ENCODE measurements at places on chromosomes 13 and 19.

- no peak for DNase-seq
These were observed 26.3 kb downstream of the SHANK1 start for GRCh38 chr19:50693064-50693975.

- DNase-seq: no peak
These were observed 389.3 kb upstream of the PCDH9 start for GRCh38 chr13:67619351-67619994.

- no peak for DNase-seq
These were observed 856.6 kb upstream of the KLHL1 start for GRCh38 chr13:70964874-70965273.

DNA sequence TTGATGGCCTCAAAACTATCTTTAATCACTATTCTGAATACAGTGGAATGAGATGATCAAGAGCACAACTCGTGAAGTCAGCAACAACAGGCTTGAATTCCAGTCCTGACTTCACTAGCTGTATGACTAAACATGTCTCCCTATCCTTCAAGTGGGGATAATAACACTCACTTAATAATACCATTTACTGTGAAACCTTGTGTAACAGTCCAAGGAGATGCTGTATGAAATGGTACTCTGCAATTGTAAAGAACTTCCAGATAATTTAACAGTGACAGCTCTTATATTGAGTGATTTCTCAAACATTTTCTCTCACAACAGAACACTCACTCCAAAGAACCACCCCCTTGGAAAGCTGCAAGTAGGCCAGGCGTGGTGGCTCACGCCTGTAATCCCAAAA, 823.1 kb downstream of the DIAPH3 start:
- DNase-seq: no peak

DNA sequence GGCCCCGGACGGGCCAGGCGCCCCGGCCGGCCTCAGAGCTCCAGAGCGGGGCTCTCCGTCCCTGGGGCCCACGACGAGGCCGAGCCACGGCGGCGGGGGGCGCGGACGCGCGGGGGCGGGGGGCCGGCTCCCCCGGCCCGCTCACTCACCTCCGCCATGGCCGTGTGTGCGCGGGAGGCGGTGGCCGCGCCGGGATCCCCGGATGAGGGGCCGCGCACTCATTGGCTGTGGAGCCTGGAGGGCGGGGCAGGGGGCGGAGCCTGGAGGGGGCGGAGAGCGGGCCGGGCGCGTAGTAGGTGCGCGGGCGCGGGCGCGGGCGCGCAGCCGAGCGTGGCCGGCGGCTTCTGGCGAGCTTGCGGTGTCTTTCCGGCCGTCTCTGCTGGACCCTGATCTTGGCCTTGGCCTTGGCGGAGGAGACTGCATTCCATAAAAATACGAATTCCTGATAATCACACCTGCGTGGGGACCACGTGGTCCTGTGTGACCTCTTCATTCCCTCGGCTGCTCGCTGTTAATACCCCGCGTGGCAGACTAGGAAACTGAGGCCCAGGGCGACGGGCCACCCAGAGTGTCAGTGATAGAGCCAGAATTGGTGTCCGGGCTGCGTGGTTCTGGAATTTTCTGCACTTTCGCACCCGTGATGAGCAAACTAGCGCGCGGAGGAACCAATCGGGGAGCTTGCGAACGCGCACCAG, at the start of gene MIER2:
MIER2 (minus strand) TSS at position 172 of the 695 bp plus-strand sequence; CDS start at position 158, 14 bp downstream.
- DNase-seq: peak; percentile 93

- no peak for DNase-seq
These were observed 15.9 kb upstream of the SLC35E1 start for GRCh38 chr19:16587833-16588823.

DNA sequence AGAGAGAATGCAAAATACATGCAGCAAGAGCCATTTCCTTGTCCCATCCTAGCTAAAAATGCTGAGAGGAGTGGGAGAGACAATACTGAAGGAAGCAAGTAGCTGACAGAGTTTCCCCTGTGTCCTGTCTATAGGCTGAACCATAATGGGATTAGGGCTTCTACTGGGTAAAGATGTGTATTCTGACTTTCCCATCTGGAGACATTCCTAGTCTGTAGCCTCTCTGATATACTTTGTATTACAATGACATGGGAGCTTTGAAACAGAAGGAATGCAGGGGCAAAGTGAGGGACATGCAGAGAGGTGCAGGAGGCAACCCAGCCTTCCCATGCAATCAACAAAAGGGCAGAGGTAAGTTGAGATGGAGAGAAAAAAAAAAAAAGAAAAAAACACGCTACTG, 10.5 kb upstream of the GPC6 start:
- no peak for DNase-seq

GRCh38 chr19:14528419-14529253, 758 bp upstream of the TECR start:
- no peak for DNase-seq

DNA sequence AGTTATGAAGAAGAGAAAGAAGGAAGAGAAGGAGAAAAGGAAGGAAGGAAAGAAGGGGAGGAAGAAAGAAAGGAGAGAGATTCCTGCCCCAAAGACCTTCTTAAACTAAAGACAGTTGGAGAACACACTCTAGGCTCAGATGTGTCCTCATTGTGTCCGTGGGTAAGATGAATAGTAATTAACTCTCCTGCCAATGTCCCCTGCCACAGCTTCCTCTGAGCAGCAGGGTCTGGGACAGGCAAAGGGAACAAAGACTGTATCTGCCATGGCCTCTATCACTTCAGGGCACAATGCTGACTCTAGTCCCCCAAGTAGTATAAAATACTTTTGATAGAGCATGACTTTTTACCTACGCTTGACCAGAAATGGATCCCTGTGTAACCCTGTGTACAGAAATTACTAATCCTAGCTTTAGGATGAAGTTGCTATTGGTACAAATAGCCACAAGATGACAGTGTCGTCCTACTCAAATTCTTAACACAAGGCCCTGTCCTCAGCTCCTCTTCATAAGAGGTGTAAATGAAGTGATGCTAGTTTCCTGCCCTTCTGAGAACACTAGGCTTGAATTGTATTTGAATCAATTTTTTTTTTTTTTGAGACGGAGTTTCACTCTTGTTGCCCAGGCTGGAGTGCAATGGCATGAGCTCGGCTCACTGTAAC, 186.2 kb upstream of the GPR12 start:
- DNase-seq: no peak

GRCh38 chr19:571566-571974, 826 bp upstream of the BSG start:
- DNase-seq: peak; percentile 42

GRCh38 chr19:30163663-30164062, 208.5 kb upstream of the ZNF536 start:
- no peak for DNase-seq

- DNase-seq: no peak
These were observed 28.8 kb downstream of the IPO5 start for GRCh38 chr13:97982286-97982685.

GRCh38 chr19:3987619-3988371, 2.5 kb upstream of the EEF2 start:
- peak; percentile 88 for DNase-seq

- DNase-seq: no peak
These were observed 66.2 kb upstream of the TM9SF2 start for GRCh38 chr13:99435116-99435515.

GRCh38 chr19:41746593-41747227, 8.6 kb upstream of the CEACAM6 start:
- DNase-seq: no peak

DNA sequence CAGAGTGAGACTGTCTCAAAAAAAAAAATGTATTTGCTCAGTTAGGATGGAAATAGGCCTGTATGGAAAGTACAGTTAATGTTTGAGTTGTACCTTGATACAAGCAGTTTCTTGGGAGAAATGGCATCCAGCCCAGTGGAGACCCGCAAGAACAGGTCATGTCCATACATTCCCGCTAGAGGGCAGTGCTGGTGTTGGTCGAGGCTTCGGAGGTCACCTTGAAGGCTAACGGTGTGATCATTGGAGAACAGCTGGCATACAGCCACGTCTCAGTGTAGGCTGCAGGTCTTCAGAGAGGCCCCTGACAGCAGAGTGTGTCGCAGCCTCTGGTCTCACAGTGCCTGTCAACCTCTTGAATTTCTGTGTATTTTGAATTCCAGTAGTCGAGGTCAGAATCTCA, 7.5 kb downstream of the ZNF610 start:
- DNase-seq: peak; percentile 46

GRCh38 chr13:35593651-35594050, 117.2 kb upstream of the MAB21L1 start:
- DNase-seq: no peak

DNA sequence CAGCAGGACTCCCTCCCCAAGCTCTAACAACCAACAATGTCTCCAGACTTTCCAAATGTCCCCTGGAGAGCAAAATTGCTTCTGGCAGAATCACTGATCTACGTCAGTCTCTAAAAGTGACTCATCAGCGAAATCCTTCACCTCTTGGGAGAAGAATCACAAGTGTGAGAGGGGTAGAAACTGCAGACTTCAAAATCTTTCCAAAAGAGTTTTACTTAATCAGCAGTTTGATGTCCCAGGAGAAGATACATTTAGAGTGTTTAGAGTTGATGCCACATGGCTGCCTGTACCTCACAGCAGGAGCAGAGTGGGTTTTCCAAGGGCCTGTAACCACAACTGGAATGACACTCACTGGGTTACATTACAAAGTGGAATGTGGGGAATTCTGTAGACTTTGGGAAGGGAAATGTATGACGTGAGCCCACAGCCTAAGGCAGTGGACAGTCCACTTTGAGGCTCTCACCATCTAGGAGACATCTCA, 6.2 kb upstream of the CEACAM5 start:
- no peak for DNase-seq

DNA sequence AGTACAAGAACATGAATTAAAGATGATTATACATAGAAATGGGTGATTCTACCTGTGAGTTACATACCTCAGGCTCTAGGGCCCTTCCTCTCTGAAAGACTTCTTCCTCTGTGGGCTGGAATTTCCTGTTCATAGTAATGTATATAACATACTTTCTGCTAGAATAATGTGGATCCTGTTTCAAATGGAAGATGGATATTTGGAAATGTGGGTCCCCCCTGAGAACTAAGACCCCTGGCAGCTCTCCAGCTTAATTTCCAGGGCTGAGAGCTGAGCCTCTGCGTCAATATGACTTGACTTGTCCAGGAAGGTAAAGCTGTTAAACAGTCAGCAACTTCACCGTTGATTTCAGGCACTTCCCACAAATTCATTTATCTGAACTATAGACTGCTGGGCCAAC, 296.3 kb downstream of the NALCN start:
- DNase-seq: no peak

- DNase-seq: no peak
These were observed 14.8 kb upstream of the FCGBP start for GRCh38 chr19:39949026-39949747.

GRCh38 chr13:113880651-113881611, 17.1 kb upstream of the GAS6 start:
- no peak for DNase-seq

DNA sequence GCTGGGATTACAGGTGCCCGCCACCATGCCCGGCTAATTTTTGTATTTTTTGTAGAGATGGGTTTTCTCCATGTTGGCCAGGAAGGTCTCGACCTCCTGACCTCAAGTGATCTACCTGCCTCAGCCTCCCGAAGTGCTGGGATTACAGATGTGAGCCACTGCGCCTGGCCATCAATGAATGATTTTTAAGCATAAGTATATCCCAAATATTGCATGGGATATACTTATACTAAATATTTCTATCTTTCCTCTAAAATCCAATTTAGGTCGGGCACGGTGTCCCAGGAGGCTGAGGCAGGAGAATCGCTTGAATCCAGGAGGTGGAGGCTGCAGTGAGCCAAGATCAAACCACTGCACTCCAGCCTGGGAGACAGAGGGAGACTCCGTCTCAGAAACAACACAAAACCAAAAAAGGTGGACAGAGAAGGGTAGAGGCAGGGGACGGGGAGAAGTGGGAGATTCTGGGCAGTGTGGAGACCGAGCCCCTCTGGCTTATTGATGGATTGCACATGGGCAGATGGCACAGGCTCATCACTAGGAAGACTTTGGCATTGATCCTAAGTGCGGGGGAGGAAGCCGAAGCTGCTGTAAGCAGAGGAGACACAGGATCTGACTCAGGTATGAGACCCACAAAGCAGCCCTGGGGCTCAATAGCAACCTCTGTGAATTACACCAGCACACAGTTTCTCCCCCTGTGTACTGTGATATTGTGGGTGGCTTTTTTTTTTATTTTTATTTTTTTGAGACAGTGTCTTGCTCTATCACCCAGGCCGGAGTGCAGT, 13.5 kb downstream of the ARRDC5 start:
- DNase-seq: no peak

DNA sequence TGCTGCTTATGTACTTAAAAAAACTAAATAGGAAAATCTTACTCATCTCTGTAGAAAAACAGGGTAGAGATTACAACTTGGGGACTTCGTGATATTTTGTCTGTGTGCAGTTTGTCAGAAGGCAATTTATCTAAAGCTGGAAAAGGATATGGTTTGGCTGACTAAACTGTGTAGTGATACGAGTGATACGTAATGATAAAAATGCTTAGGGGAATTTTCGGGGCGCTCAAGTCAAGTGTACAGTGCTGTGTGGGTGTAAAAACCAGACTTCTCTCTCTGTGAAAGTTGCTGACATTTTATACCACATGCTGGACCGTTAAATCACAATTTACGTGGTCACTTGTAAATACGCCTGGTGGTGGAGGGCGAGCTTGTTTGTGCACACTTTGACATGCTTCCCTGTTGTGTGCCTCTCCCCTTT, 221.7 kb downstream of the KCNRG start:
- DNase-seq: no peak

DNA sequence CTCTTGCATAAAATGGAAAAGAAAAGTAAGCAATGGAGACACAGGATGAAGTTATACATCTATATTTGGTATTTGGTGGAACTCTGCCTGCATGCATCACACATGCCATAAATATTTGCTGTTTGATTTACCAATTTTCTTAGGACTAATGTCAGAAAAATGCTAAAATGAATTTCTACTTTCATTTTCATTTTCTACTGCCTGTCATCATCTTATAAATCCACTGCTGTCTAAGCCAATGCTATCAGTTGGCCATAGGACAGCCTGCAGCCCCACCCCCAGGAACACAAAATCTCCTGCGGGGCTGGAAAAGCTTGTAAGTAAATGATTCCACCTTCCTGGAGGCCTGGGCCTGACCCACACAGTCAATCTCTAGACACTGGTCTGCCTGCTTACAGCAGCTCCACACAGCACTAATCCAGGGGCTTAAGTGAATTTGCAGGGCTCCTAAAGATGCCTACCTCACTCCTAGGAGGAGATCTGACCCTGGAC, 122.0 kb downstream of the ENOX1 start:
- peak; percentile 9 for DNase-seq

GRCh38 chr13:59269476-59269875, 894.3 kb downstream of the DIAPH3 start:
- DNase-seq: no peak

GRCh38 chr13:113220141-113220598, 10.8 kb downstream of the CUL4A start:
- no peak for DNase-seq

- DNase-seq: no peak
These were observed 2.2 kb upstream of the AMH start for GRCh38 chr19:2246801-2247361.

All from nephron progenitor cell (in vitro differentiated cells).